ENCODE measurements at places on chromosomes 2 and 18.

DNA sequence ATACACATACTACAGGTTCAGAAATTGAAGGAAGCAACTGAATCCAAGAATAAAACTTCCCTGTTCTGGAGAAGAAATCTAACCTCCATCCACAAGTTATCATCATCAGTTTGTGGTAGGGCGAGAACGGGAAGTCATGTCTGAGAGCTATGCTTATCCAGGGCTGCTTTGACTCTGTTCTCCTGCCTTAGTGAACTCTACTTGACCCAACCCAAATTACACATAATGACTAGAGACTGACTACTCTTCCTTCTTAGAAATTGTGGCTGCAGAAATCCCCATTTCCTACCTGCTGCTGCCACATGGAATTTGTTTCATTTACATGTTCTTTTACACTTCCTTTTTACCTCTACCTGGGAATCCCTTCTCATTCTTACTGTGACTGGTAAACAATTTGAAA lies 1102.6 kb upstream of the PIK3C3 start:
- no peak for DNase-seq

DNA sequence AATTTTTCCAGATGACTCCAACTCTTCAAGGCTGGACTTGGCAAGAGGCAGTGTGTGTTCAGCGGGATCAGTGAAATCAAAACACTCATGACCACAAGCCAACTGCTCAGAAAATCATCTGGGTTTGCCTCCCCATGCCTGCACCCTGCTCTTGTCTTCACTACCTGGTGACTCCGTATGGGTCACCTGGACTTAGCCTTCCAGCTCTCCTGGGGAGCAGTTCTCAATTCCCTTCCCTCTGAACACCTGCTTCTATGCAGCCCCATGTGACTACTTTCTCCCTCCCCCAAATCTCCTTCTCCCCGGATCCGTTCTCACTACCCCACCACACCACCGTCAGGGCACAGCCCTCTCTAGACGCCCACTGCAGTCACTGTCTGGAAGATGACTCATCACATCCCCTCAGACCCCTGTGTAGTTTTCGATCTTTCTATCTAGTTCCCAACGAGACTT lies 130.2 kb upstream of the ID2 start:
- DNase-seq: no peak

DNA sequence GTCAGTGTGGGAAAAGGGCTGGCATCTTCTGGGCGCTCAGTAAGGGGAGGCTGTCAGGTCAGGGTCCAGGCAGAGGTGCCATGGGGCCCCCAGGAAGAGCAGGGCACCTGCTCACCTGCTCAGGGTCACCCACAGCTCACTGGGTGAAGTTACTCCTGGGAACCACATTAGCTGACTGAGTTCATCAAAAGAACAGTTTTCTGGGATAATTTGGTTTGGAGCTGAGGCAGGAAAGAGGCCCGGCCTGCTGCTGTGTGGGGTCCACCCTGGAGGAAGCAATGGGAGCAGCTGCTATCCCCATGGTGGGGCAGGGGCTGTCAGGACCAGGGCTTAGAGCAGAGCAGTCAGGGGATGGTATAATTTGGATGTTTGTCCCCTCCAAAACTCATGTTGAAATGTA lies 97.2 kb upstream of the GPC1 start:
- no peak for DNase-seq

DNA sequence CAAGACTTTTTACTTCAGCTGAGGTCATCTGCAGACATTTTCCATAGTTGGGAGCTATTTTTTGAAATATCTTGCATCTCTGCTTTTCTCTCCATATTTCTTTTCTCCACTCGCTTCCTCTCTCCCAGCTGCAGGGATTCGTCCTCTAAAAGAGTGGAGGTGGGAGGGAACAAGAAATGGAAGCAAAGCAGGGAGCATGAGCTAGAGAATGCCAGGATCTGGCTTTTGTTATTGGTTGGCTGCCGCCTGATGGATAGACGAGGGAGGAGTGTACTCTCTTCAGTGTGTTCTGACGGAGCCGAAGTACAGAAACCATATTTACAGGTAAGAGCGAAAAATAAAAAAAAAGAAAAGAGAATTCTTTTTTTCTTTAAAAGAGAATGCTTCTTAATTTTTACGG lies at the start of gene CSRNP3:
CSRNP3 (plus strand) TSS at position 282 of the 400 bp plus-strand sequence. CDS start 125,368 bp downstream, outside the sequence.
- no peak for DNase-seq
